Gastrocnemius medialis (tissue), 4 donors: ENCODE measurements at places on chromosomes 2 and 18.

- DNase-seq, result no peak
These were observed 92.8 kb upstream of the CDH2 start for GRCh38 chr18:28269750-28270149.

DNA sequence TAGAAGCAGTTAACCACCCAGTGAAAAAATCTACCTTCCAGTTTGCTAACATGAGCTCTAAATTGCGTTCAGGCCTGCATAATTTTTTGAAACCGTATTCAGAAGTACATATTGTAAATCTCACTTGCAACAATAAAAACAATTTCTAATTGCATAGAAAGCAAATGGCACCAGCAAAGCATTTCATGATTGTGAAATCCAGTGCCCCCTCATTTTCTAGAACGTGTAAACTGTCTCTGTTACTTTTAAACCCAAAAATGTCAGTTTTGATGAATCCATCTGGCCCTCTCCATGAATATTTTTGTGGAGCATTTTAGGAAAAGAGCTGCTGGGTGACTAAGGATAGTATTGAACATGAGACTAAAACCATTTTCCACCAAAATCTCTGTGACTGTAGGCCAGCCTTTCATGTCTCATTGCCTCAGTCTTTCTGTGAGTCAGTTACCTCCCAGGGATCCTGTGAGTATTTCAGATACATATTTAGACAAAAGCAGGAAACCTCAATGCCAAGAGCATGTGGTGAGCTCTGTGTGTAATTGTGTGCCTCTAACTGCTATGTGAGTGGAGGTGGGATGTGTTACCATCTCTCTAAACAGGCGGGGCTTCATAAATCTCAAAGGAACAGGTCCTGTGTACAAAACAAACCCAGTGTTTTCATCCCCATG is 477.8 kb upstream of the DCC start:
- DNase-seq, result no peak

GRCh38 chr18:58211510-58211909 is 167.5 kb downstream of the NEDD4L start:
- DNase-seq, result no peak

- DNase-seq, result no peak
These were observed 60.9 kb upstream of the RAB6C start for GRCh38 chr2:129918604-129919003.

DNA sequence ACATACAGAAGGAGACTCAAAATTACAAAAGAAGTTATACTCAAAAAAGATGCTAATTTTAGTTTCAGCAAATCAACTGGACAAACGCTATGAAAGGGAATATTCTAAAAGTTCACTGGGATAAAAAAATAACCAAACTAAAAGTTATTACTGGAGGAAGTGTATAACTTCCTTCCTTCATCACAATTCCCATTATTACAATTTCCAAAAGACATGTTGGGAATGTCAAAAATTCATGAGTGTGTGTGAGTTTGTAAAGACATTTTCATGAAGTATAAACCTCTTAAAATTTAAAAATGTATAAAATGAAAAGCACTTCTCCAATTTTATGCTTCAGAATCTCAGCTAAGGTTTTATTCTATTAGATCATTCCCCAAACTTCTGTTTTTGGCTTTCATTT is 67.8 kb downstream of the MERTK start:
- no peak for DNase-seq

DNA sequence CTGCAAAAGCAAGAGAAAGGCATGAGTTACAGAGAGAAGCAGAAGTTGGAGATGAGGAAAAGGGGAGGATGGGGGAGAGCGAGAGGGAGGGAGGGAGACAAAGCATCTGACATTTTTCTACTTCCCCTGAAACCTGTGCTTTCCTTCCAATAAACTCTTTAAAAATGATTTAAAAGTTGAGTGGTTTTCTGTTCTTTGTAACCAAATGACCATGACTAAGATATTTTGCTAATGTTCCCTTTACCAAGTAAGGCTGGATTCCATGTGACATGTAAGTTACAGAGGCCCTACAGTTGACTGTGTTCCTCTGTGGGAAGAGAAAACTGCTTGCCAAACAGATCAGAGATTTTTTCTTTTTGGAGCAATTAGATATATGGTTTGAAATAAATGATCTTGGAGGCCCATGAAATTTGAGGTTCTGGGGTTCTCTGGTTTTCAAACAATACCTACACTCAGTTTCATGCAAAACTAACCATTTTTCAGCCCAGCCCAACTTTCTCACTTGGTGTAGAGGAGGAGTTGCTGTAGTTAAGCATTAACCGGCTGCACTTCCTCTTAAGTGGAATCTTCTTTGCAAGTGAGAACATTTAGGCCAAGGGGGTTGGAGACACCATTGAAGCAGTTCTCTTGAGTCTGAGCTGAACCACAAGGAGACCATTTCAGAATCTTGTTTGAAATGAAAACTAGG is 34.5 kb downstream of the INSIG2 start:
- DNase-seq, result no peak

DNA sequence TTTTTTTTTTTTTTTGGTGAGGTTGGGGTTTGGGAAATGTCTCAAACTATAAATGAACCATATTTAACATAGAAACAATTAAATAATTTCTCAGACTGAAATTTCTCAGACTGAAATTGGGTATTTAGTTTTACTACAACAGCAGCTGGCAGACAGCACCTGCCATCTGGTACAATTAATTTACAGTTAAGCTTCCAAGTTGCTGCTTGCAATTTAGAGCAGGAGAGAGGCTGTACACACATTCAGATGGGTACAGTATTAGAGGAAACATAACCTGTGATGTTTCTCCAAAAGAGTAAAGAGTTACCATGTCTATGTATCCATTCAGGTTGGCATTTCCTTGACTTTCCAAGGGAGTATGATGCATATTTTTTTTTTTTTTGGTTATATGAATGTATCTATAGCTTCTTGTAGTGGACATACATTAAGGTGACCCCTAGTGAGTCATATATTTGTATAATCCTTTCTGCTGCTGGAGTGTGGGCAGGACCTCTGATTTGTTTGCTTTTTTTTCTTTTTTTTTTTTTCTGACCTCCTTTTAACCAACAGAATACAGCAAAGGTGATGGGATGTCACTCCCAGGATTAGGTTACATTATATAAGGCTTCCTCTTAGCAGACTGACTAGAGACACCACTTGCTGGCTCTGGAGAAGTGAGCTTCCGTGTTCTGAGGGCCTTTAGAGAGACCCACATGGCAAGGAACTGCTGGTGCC is 201.7 kb downstream of the PTH2R start:
- DNase-seq, result no peak

GRCh38 chr2:96512341-96512740 is 7.2 kb upstream of the NEURL3 start:
- no peak for DNase-seq

GRCh38 chr2:107627164-107627563 is 199.5 kb upstream of the RGPD4 start:
- DNase-seq, result no peak

DNA sequence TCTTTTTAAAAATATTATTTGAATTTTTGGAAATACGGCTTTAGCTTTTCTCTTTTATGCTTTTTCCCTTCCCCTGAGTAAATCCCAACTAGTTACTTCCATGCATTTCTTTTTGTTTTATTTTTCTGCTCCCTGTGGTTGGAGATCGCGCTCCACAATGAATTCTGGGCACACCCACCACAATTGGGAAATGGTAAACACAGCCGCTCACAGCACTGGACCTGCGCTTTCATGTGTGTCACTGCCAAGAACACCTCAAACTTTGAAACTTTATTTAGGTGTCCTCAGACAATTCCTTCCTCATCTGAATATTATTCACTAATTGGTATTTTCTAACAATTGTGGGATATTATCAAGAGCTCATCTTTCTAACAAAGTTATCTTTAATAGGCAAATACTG is 82.8 kb upstream of the TMEM18 start:
- no peak for DNase-seq

DNA sequence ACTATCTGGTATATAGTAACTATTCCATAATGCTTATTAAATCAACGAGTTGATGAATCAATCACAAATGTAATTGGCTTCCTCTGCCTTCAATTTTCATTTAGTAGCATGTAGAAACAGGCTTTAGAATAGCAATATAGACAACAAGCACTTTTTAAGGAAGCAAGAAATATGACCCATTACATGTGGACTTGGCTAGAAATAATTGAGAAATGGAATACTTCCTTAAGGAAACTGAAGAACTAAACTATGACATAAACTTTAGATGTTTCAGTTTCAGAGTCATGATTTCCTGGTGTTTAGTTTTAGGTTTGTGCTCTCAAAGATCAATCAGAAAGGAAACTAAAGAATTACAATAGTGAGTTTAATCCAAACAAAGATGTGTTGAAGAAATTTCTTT is 443.8 kb downstream of the MBD2 start:
- no peak for DNase-seq

DNA sequence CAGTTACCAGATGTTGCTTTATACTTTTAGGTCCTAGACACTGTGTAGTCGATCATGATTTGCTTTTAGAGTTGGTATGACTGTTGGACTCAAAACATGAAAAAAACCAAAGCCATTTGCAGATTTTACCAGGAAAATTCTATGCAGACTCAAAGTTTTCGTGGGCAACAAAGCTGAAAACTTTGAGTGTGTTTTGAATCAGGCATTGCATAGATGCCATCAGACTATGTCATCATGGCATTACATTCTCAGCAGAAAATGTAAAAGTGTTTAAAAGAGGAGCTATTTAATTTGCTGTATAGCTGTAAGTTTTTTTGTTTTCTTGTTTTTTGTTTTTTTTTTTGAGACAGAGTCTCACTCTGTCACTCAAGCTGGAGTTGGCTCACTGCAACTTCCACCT is 43.5 kb upstream of the ELAC1 start:
- DNase-seq, result no peak

DNA sequence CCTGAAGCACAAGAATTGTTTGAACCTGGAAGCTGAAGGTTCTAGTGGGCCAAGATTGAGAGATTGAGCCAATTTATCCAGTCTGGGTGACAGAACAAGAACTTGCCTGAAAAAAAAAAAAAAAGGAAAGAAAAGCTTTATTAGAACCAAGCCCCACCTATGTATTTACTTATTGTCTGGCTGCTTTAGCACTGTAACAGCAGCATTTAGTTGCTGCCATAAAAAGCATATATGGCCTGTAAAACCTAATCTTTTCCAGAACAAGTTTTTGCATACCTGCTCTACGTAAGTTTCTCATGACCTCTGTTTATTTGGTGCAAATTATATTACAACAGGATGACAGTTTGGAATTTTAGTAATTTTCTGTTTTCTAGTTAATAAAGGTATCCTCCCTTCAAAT is 1565.6 kb upstream of the LRRTM1 start:
- no peak for DNase-seq

GRCh38 chr18:42730272-42730671 is 385.2 kb downstream of the RIT2 start:
- no peak for DNase-seq

DNA sequence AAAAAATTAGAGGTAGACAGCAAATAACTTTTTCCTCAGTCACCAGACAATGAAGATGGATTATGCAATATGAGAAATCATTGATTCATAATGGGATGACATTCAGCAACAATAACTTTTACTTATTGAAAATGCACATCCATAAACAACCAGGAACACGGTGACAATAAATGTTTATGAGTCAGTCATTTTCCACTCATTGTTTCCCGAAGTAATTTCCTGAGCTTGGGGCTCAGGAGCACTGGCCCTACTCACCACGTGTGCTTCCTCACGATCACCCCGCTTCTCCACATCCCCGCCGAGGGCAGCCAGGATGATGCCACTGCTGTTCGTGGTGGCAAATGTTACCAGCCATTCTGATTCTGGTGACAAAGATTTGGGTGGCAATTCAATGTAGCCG is 156.3 kb downstream of the LAMA1 start:
- no peak for DNase-seq

GRCh38 chr2:201466050-201466675 is 14.6 kb downstream of the STRADB start:
- DNase-seq, result no peak

DNA sequence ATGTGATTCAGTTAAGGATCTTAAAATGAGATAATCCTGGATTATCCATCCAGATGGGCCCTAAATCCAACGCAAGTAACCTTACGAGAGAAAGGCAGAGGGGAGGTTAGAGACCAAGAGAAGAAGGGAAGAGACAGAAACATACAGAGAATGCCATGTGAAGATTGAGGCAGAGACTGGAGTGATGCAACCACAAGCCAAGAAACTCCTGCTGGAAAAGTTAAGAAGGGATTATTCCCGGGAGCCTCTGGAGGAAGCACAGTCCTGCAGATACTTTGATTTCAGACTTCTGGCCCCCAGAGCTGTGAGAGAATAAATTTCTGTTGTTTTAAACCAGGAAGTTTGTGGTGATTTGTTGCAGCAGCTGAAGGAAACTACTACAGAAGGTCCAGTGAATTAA is 992.7 kb downstream of the BCL11A start:
- no peak for DNase-seq

DNA sequence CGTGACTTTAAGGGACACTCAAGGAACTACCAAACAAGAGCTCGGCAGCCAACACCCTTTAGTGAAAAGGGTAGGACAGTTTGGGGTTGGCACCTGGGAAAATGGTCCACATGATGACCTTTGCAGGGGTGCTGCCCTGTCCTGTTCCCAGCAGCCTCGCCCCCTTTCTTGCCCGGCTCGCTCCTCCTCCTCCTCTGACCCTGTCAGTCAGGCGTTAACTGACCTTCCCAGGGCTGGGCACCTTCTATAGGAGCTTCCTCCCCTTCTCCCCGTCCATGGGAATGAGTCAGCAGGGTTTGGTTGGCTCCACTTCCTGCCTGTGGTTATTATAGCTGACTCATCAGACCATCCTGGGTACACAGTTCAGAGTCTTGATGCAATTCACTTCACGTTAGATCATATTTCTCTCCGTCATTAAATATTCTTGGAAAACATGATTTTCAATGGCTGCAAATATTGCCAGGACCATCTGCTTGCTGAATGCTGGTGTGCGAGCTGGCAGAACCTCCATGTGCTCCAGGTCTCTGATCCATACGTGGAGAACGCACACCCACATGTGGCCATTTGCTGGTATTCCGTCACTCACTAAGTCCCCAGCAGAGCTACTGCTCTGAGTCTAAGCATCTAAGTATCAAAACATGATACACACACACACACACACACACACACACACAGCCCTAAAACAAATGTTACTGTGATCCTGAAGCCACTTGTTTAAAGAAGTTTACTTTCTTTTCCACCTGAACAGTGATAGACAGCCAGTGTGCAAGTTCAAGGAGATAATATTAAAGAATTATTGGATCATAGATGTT is 185.0 kb downstream of the ANAPC1 start:
- DNase-seq, result peak; percentile 79

DNA sequence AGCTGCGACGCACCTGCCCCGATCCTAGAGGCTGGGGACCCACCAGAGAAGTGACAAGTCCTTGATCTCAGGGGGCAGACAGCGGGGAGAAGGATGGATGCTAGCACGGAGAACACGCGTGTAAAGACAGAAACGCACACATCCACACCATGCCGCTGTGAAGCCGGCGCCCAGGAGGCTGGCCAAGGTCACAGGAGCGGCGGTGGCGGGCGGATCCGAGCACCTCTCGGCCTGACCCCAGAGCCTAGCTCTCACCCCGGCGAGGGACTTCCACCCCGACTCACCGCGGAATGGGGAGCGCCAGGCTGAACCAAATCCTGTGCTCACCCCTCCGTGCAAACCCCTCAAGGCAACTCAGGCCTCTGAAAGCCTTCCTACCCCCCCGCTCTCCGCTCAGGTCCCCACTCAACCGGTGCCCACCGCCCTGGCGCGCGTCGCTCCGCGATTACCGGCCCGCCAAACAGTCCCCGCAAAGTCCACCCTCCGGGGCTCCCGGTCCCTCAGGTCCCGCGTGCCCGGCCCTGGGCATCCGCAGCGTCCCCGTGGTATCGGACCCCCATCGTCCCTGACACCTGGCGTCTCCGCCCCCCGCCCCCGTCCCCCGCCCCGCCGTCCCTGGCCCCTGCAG is 460 bp upstream of the LRRFIP1 start:
- no peak for DNase-seq
